Stimulated activated CD4-positive, alpha-beta T cell treated with anti-CD3 and anti-CD28 coated beads, Interleukin-4, amount 100 ng/mL, for 4 hours (primary cell): ENCODE measurements at places on chromosomes 2 and 18.

- no peak for DNase-seq
Observed at GRCh38 chr2:118386641-118387302, 298.5 kb downstream of the INSIG2 start.

DNA sequence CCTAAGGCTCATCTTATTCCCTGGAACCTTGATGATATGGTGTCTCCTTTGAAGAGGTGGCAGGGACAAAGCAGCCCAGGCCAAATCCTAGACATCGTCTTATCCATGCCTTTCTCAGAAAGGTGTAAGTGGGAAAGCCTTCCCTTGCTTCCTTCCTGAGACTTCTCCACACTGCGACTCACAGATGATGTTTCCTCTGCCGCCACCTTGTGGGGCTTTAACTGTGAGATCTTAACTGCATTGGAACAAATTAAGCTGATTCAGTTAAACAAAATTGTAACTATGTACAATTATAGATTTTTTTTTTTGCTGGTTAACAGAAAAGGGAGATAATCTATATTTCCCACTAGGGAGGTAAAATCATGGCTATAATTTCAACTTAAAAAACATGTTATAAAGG, 10.0 kb upstream of the GCA start:
- no peak for DNase-seq

DNA sequence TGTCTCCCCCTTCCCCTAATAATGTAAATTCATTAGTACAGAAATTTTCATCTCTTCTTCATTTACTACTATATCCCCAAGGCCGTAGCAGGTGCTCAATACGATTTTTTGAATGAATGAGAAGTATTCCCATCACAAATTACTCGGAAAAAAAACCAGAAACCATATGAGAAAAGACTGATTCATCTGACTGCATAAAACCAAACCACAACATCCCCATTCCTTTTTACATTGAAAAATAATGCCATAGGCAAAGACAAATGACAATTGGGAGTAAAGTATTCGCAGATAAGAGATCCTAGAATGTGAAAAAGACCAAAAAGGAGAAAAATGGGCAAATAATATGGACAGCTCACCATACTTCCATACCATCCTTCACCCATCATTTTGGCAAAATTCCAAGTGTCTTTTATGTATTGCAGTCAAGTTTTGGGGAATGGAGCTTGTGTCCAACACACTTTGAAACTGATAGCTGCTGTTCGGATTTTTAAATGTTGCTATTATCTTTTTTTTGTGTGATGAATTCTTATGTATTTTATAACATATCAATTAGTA, 1.5 kb downstream of the ZC3H8 start:
- no peak for DNase-seq

- DNase-seq, result no peak
Observed at GRCh38 chr2:138564586-138565229, 63.1 kb downstream of the SPOPL start.

DNA sequence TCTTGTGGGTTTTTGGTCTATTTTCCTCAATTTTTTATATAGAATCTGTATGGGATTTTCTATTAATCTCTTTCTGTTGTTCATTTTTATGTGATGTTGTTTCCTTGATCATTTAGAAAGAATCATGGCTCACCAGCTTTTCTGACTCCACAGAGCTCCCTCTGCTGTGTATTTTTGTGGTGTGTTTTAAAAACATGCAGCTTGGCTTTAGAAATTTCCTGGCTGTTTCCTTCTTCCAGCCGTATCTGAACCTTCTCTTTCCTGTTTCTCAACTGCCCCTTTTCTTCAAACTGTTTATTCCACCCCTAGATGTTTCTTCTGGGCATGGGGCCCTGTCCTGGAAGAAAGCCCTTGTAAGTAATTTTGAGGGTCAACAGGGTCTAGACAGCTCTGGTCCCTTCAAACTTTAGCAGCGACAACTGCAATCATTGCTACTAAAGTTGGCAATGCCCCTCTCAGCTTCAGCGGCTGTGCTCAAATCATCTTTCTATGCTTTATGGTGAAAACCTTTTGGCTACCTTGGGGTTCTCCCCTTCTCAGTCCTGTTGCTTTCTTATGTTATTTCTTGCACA, 17.6 kb upstream of the COPS8 start:
- DNase-seq, result no peak

GRCh38 chr18:68438983-68439382, 275.9 kb downstream of the TMX3 start:
- no peak for DNase-seq

GRCh38 chr2:12960671-12961070, 243.9 kb downstream of the TRIB2 start:
- DNase-seq, result no peak

DNA sequence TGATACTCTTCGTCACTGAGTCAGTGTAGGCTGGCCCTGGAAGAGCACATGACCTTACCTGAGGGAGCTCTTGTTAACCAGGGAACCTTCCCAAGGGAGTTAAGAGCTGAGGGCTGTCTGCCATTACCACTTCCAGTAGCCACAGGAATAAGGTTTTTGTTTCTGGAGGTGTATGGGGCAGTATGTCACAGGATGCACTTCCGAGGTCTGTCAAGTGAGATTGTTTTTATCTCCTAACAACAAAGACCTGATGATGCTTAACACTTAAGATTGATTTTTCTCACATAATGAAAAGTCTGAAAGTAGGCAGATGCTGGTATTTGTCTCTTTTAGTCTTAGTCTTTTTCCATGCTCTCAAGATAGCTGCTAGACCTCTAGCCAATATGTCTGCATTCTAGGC, 41.8 kb downstream of the PSMA8 start:
- DNase-seq, result no peak

DNA sequence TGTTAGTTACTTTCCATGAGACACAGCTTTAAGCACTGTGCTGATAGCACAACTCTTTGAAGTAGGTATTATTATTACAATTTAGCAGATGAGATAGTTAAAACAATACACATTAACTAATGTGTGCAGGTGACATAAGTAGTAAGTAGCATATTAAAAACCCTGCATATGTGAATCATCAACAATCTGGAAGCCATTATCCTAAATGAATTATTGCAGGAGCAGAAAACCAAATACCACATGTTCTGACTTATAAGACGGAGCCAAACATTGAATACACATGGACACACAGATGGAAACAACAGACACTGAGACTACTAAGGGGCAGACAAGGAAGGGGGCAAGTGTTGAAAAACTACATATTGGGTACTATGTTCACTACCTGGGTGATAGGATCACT, 300.3 kb upstream of the GULP1 start:
- DNase-seq, result no peak

DNA sequence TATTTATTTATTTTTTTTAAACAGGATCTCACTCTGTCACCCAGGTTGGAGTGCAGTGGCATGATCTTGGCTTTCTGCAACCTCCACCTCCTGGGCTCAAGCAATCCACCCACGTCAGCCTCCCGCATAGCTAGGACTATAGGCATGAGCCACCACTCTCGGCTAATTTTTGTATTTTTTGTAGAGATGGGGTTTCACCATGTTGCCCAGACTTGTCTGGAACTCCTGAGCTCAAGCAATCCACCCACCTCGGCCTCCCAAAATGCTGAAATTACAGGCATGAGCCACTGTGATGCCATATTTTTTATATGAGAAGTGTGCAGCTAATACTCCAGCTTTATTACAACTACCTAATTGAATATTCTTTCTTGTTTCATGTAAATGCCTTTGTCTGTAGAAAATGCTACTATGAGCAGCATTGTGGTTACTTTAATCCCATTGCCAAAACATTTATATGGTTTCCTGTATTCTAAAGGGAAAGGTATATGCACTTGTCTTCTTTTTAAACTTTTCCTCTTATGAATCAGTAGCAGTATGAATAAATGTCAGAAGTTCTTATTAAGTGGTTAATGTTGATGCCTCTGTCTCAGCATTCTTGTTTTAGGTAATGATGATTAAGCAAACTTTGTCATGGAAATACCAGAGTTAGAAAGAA, 9.5 kb upstream of the BCL2L11 start:
- no peak for DNase-seq

DNA sequence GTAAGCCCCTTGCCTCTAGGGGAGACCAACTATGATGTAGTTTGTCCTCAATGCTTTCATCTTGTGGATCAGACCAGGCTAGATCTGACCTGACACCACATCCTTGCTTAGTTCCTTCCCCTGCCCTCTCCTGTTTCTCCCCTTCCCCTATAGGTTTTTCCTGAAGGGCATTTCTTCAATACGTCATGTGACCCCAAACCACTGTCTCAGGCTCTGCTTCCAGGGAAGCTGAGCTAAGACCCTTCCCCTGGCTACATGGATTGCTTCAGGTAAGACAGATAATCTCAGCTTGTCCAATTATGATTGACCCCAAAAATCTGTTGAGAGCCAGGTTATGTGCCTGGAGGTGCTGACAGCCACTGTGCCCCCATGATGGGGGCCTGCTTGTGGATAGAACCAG, 22.6 kb upstream of the TTL start:
- DNase-seq, result no peak

- DNase-seq, result no peak
Observed at GRCh38 chr2:172216477-172216876, 113.8 kb upstream of the DLX2 start.

DNA sequence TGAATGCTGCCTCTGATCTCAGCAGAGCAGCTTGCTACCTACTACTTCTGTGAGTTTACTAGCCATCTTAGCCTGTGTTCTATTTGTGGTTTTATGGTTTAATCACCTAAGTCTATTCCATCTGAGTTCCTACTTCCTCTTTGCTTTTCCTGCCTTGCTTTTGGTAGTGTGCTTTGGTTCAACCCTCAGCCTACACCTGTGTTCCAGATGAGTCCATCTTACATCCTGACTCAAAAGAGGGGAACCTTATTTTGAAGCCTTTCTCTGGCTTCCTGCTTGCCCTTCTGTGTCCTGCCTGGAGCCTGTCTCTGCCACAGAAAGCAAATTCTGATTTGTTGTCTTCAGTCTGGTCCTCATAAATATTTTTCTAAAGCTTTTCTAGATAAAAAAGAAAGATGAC, 530.3 kb upstream of the MEX3C start:
- no peak for DNase-seq

- DNase-seq, result no peak
Observed at GRCh38 chr2:236572482-236572881, 2.9 kb downstream of the ACKR3 start.

GRCh38 chr2:70069049-70069448, 18.2 kb upstream of the PCBP1 start:
- peak; percentile 87 for DNase-seq

GRCh38 chr2:27275211-27276150, at the start of gene DNAJC5G:
Gene DNAJC5G (plus strand): TSS chr2:27275433. CDS start chr2:27276729, 1,296 bp downstream.
- DNase-seq, result no peak

DNA sequence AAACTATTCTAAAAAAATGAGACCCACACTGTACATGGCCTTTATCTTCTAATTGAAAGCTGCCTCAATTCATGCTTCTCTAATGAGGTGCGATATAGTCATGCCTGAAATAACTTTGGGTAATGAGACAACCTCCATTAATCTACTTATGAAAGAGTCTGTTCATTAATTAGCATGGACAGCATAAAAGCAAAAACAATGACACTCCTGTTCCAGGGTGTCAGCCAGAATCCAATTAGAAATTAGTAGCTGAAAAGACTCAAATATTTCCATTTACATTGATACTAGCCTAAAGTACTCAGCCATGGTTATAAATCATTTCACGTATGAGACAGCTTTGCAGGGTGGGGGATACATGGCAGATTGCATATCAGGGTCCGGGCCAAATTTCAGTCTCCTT, 288.7 kb downstream of the AKAIN1 start:
- DNase-seq, result no peak

- no peak for DNase-seq
Observed at GRCh38 chr2:31255911-31256571, 22.1 kb downstream of the EHD3 start.

DNA sequence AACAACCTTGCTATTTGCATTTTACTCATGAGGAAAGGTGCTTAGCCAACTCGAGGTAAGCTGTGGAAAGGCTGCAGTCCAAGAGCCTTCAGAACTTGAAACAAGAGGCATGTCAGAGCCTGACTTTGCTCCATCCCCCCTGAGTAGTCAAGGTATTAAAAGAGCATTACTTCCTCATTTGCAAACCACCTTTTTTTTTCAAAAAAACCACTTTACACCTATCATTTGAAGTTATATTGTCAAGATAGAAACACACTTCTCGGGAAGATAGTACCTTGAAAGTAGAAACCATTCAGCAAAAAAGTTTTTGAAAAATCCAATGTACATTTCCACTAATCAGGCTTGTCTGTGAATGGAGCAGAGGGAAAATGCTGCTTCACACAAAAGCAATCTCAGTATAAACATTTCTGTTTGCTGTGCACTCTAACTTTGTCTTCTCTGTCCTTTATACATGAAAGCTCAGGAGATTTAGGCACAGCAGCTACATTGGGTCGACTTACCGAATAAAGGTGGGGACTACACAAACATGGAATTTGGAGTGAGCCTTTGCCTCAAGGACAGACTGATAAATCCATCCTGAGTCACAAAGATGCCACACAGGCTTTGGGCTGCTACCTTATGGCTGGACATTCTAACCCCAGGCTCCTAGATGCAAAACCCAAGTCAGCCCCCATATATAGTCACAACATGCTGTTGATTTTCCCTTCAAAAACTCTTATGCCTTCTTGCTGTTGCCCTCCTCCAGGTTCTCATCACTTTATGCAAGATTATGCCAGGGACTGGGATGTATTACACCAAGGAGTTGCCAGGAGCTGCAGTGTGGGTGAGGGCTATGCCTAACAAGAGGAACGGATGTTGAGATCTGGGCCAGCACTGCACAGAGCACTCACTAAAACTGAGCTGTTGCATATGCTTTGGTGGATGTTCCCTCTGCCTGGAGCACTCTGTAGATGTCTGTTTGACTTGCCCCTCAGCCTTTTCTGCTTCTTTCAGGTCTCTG, 41.4 kb upstream of the EML4 start:
- no peak for DNase-seq

DNA sequence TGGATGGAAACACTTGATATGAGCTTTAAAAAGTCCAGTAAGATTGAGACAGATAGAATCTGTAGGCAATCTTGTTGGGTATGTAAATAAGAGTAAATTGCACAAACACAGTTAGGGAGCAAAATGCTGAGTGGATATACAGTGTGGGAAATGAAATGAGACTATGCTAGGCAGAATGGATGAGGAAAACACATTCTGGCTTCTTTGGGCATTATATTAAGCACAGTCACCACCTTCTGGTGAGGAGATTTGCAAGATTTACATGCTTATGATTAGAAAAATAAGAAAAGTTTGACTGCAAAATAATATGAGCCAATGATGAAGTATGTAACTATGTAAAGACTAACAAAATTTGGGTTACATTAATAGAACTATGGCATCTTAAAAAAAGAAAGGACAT, 2165.0 kb upstream of the CELF4 start:
- no peak for DNase-seq

- no peak for DNase-seq
Observed at GRCh38 chr2:226782092-226782713, 17.4 kb downstream of the IRS1 start.

DNA sequence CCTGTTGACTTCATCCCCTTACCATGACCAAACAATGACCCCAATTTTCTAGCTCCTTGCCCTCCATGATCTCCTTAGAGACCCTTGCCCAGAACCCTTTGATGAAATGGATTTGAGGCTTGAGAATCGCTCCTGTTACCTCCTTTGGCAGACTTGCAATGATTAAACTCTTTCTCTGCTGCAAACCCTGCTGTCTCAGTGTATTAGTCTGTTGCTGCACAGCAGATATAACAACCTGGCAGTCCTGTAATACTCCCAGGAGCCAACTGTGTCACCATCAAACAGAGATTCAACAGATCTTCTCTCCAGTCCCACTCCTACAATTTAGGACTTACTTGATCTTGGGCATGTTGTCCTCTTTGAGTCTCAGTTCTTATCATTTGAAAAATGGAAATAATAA, 242.9 kb downstream of the HRH4 start:
- DNase-seq, result no peak

GRCh38 chr2:174835797-174836255, 71.6 kb upstream of the CHRNA1 start:
- peak; percentile 4 for DNase-seq

GRCh38 chr2:118492335-118492734, 355.1 kb downstream of the EN1 start:
- DNase-seq, result no peak
